Osteocyte (in vitro differentiated cells): ENCODE measurements at places on chromosomes 6 and 20. TPM values are rescaled to one million over a fixed set of nuclear protein-coding genes. Genes with fewer than 3 reads are reported as not detected.

GRCh38 chr6:113979937-113980336 lies 9.0 kb upstream of the HDAC2 start:
- DNase-seq: no peak

FAM83B gene
- 0.26 and 0.64 TPM in 2 replicates for total RNA-seq

- peak; percentile 59 for DNase-seq
Measured at GRCh38 chr6:2913621-2914317, 10.7 kb upstream of the SERPINB9 start.

ITPR3 gene
- total RNA-seq: 21.6 and 22.8 TPM in 2 replicates

- peak; percentile 90 for DNase-seq
Measured at GRCh38 chr6:28880894-28881780, 42.6 kb downstream of the TRIM27 start.

- no peak for DNase-seq
Measured at GRCh38 chr6:53005663-53006250, 10.7 kb upstream of the GSTA4 start.

DNA sequence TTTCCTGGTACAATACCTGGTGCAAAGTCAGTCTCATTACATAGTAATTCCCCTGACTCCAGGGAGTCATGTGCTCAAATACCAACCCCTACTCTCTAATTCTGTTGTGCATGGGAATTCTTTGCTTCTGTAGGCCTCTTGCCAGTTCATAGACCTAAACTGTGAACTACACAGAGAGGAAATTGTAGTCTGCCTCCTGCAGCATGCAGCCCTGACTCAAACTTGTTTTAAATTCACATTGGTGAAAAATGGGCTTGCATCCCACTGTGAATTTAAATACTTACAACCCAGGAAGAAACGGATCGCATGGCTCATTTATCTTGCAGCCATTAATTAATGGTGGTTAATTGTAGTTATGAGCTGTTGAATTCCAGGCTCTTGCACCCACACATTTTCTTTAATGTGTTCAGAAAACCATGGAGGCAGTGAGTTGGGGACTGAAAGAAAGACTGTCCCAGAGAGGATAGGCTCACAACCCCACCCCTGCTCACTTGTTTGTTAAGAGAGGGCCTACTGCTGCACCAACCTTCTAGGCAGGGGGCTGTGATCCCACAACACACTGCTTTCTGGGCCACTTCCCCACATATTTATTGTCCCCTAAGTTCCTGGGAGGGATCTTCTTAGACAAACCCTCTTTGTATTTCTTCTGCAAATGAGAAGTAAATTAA lies 579.1 kb downstream of the DHX35 start:
- DNase-seq: no peak

DNA sequence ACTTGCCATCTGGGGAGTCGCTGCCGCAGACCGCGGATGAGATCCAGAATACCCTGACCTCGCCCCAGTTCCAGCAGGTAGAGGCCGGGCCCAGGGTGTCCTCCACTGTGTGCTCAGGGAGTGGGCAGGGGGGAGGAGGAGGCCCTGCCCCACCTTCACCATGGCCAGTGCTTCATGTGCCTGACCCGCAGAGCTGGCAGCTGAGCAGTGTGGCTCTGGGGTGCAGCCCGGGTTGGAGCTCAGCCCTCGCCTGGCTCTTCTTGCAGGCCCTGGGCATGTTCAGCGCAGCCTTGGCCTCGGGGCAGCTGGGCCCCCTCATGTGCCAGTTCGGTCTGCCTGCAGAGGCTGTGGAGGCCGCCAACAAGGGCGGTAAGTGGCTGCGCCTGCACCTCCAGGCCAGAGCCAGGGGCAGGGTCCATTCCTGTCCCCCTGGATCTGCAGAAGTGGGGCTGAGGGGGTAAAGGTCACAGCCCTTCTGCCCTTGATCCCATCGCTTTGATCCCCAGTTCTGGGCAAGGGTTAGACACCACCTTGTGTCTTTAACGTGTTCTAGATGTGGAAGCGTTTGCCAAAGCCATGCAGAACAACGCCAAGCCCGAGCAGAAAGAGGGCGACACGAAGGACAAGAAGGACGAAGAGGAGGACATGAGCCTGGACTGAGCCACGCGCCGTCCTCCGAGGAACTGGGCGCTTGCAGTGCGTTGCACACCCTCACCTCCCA lies 5.5 kb downstream of the ADRM1 start:
- DNase-seq: no peak

DNA sequence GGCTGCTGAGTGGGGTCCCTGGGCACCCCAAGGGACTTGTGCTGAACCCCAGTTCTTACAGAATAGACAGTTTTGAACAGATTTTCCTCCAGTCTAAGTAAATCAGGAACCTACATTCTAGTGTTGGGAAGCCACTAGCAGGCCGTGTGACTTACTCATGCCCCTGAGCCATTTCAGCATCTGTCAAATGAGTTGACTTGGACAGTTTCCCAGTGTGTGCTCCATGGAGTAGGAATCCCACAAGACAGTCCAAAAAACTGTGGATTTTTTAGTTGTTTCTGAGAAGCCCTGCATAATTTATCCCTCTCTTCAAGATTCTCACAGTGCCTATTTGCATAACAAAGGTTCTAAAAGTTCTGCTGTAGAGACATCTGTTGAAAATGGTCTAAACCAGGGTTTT lies 2.1 kb downstream of the GABRR2 start:
- DNase-seq: no peak
